Fibroblast of skin of back (primary cell): ENCODE measurements at places on chromosomes 6 and 20.

DNA sequence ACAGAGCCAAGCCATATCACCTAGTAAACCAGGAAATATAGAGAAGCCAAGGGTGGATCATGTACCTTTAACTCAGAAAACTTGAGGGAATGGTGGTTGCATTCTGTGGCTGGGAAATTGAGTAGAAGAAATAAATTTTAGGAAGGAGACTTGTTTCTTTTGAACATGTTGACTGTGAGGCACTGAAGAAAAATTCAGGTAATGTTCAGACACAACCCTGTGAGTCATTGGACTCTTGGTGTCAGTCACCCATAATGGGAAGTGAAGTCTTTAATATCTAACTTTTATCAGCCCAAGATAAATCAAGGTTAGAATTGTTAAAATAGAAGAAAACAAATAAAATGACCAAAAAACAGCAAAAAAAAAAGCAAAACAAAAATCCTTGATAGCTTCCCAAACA lies 98.8 kb upstream of the GRIK2 start:
- peak; percentile 8 for DNase-seq

DNA sequence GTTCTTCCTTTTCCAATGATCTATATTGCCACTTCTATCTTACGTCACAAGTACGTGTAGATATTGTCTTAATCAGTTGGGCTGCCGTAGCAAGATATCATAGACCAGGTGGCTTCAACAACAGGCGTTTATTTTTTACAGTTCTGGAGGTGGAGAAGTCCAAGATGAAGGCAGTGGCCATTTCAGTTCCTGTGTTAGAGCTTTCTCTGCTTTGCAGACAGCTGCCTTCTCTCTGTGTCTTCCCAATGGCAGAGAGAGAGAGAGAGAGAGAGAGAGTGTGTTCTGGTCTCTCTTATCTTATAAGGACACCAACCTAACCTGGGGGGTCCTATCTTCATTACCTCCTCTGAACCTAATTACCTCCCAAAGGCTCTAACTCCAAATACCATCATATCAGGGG lies 8.3 kb downstream of the HSF2 start:
- DNase-seq = no peak

DNA sequence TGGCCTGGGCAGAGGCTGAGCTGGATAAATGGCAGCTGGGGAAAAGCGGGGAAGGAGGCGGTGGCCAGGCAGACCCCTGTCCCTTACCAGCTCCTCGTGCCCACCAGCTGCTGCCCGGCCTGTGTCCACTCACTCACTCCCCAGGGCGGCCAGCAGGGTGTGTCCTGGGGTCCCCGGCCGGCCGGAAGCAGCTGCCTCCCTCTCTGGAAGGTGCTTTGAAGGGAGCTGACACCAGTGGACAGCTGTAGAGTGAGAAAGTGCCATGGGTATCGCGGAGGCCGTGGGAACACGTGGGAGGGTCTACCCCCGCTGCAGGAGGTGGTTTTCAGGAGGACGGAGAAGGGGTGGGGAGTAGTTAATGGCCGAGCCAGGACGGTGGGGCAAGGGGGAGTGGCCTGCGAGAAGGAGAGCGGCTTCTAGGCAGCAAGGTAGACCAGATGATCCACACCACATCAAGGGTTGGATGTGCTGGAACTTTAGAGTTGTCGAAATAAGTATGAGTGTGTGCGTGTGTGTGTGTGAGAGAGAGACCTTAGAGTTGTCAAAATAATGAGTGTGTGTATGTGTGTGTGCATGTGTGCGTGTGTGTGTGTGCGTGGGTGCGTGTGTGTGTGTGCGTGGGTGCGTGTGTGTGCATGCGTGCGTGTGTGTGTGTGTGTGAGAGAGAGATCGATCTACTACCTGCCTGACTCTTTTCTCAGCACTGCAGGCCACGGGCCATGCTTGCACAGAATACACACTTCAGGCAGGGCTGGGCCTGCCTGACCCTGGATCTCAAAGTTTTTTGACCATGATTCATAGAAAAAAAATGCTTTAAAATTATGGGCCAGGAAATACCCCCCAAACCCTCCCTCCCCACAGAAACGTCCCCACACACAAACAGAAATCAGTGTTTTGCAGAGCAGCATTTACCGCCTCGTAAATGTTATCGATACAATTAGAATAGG lies 43.9 kb downstream of the CDH4 start:
- DNase-seq = peak; percentile 13

DNA sequence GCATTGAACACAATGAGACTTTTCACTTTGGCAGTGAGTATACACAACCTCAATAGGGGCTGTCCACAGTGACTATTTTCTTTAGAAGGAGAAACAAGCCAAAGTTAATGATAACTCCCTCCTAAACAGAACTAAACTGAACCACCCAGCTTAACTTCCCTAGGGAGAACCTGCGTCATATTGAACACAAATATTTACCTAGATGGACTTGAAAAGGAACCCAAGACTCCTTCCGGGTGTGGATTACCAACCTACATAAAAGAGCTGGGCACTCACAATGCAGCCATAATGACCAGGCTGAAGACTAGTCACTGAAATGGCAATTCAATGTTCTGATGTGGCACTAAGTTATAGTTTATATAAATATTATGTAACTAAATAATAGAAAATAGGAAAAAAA lies 160.6 kb downstream of the IBTK start:
- DNase-seq = no peak

DNA sequence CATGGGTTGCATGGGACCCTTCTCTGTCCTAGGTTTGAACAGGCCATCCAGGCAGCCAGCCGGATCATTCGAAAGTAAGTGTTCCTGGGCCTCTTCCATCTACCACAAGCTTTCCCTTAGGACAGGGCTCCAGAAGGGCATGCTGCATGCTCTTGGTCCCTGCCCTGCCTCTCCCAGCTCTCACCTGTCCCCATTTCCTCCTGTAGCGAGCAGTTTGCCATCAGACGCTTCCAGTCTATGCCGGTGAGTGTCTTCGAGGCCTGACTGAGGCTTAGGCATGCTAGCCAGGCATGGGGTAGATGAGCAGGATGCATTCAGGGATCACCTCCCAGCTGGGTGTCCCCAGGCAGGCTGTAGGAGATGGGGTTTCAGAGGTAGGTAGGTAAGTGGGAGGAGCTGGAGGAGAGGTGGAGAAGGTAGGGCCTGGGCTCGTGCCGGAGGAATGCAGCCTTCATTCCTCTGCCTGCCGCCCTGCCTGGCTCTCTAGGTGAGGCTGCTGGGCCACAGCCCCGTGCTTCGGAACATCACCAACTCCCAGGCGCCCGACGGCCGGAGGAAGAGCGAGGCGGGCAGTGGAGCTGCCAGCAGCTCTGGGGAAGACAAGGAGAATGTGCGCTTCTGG lies 4.3 kb downstream of the CDC25B start:
- DNase-seq = no peak

- no peak for DNase-seq
Observed at GRCh38 chr20:7426890-7427496, 513.3 kb downstream of the HAO1 start.

DNA sequence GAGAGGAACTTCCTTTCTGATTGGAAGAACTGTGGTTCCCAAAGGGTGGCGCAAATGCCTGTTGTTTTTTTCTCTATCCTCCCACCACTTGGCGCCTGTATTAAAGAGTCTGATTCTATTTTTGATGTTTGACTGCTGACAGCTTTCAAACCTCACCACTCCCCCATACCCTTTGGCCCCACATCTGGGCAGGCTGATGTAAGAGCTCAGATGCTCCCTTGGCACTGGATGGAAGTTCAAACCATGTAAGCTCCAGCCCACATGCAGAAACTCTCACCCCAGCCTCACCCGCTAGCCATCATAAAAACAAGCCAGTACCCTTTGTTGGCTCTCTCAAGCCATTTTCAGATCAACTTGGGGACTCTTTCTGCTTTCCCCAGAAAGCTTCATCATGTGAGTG lies 20.0 kb upstream of the TMEM14A start:
- no peak for DNase-seq

DNA sequence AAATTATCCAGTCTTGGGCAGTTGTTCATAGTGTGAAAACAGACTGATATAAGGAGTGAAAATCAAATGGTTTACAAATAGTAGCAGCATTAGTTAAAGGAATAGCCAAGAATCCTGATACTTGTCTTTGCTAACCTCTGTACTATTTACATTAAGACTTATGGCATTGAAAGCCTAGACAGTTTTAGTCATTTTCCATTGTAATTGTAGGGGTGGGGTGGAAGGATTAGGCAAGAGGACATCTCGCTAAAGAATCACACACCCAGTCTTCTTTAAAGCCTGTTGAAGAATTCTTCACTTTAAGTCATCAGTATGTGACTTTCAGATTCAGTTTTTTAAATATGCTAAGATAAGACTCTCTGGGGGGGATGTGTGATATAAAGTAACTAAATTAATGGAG lies 207.5 kb upstream of the PHACTR1 start:
- no peak for DNase-seq

- peak; percentile 66 for DNase-seq
Observed at GRCh38 chr6:48765352-48765961, 654.5 kb upstream of the PTCHD4 start.
